Sigmoid colon (tissue), 7 donors: ENCODE measurements at places on chromosomes 4 and X.

- H3K27ac ChIP-seq, result no peak overlapping the region
- no peak overlapping the region for H3K4me3 ChIP-seq
- H3K4me1 ChIP-seq, result no peaks in the 10 kb centered on the region
- DNase-seq, result no peak
- no peaks in the 10 kb centered on the region for H3K27me3 ChIP-seq
Observed at GRCh38 chr4:56892691-56893090, 15.0 kb upstream of the REST start.

DNA sequence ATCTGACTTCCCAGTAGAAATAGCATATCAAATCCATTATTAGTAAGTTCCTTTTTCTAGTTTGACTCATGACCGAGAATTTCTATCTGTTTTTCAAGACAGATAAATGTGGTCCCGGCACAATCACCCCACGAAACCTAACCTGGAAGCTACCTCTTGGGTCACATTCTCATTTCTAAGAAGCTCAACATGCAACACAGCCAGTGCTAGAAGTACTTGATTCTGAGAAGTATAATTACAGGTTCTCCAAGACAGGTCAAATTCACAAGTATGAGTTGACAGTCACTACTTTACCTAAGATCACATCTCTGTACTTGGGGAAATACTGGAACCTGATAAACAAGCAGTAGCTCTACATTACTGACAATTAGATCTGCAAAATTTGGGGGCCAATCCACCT is 54.0 kb upstream of the PLAC1 start:
- H3K4me3 ChIP-seq, result no peak overlapping the region
- no peaks in the 10 kb centered on the region for H3K27me3 ChIP-seq
- DNase-seq, result no peak
- H3K36me3 ChIP-seq, result no peaks in the 10 kb centered on the region
- no peak overlapping the region for H3K27ac ChIP-seq

GRCh38 chr4:6332042-6332668 is 62.5 kb downstream of the WFS1 start:
- H3K4me3 ChIP-seq, result no peak overlapping the region
- no peak overlapping the region for H3K27ac ChIP-seq
- H3K4me1 ChIP-seq, result no peaks in the 10 kb centered on the region
- H3K36me3 ChIP-seq, result no peaks in the 10 kb centered on the region
- DNase-seq, result no peak

- no peak overlapping the region for H3K4me3 ChIP-seq
- H3K27me3 ChIP-seq, result no peaks in the 10 kb centered on the region
- no peaks in the 10 kb centered on the region for H3K4me1 ChIP-seq
- no peak overlapping the region for H3K27ac ChIP-seq
Observed at GRCh38 chr4:100359441-100359840, 158.4 kb downstream of the EMCN start.

- no peak overlapping the region for H3K4me3 ChIP-seq
- no peaks in the 10 kb centered on the region for H3K4me1 ChIP-seq
- no peaks in the 10 kb centered on the region for H3K36me3 ChIP-seq
- no peak for DNase-seq
Observed at GRCh38 chr4:55337944-55338343, 8.1 kb upstream of the SRD5A3 start.

GRCh38 chr4:545612-546011 is 30.5 kb downstream of the TMEM271 start:
- H3K27me3 ChIP-seq, result no peaks in the 10 kb centered on the region
- H3K36me3 ChIP-seq, result no peaks in the 10 kb centered on the region
- no peaks in the 10 kb centered on the region for H3K4me1 ChIP-seq
- DNase-seq, result no peak
- no peak overlapping the region for H3K4me3 ChIP-seq
- no peak overlapping the region for H3K27ac ChIP-seq

DNA sequence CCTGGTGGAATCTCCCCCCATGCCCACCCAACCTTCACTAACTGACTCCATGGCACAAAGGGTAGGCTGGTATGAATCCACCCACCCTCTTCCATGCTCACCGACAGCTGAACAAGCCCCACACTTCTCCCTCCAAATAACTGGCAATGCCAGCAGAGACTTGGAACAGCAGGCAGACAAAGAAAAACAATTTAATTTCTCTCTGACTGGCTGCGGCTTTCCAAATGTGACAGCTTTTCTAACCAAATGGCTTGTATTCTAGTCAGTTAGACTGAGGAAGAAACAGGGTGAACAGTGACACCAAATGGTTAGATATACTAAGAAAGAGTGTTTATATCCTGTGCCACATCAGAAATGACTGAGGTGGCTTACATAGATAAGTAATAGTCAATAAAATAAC is 199.3 kb upstream of the ADAMTS3 start:
- H3K4me1 ChIP-seq, result no peaks in the 10 kb centered on the region
- no peaks in the 10 kb centered on the region for H3K27me3 ChIP-seq
- DNase-seq, result no peak
- no peak overlapping the region for H3K27ac ChIP-seq
- H3K4me3 ChIP-seq, result no peak overlapping the region

GRCh38 chrX:132692066-132692465 is 203.2 kb upstream of the MBNL3 start:
- H3K4me3 ChIP-seq, result no peak overlapping the region
- DNase-seq, result no peak
- H3K27me3 ChIP-seq, result no peaks in the 10 kb centered on the region
- H3K36me3 ChIP-seq, result no peaks in the 10 kb centered on the region
- no peak overlapping the region for H3K27ac ChIP-seq

DNA sequence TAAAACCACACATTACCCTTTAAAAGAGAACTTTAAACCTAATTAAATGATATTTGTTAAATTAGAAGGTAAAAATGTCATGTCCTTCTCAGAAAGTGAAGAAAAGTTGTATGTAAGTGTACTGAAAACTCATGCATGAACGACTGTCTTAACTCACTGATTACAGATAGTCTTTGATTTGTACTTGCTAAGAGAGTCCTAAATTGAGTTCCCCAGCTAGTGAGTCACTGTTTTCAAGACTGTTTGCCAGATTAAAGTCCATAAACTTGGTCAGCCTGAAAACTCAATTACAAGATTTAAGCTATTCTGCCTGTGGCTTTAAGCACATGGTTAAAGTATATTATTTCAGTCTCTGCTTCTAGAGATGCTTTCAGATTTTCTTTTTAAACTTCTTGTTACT is 124.9 kb upstream of the ZCCHC13 start:
- H3K27ac ChIP-seq, result peak overlapping the region; percentile 23
- no peak for DNase-seq
- no peaks in the 10 kb centered on the region for H3K4me1 ChIP-seq
- H3K27me3 ChIP-seq, result no peaks in the 10 kb centered on the region

DNA sequence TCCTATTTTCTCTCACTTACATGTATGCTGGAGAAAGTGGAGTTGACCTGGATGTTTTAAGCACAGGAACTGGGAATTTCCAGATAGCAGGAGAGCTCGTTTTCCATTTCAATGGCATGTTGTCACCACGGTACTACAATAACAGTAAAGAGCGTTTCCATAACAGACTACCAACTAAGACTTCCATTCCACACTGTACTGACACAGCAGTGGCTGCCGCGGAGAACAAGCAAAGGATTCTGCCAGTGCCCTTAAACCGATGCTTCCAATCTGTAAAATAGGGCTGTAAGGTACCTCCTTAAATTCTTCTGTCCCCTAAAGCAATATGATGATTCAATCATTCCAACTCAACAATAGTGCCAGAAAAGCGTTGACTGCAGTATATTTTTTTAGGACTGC is 143.9 kb downstream of the KLHL13 start:
- no peak overlapping the region for H3K4me3 ChIP-seq
- no peaks in the 10 kb centered on the region for H3K27me3 ChIP-seq

GRCh38 chrX:9681422-9681821 is 84.2 kb downstream of the GPR143 start:
- H3K4me3 ChIP-seq, result no peak overlapping the region
- DNase-seq, result no peak
- no peak overlapping the region for H3K27ac ChIP-seq
- H3K4me1 ChIP-seq, result no peaks in the 10 kb centered on the region
- no peaks in the 10 kb centered on the region for H3K27me3 ChIP-seq

DNA sequence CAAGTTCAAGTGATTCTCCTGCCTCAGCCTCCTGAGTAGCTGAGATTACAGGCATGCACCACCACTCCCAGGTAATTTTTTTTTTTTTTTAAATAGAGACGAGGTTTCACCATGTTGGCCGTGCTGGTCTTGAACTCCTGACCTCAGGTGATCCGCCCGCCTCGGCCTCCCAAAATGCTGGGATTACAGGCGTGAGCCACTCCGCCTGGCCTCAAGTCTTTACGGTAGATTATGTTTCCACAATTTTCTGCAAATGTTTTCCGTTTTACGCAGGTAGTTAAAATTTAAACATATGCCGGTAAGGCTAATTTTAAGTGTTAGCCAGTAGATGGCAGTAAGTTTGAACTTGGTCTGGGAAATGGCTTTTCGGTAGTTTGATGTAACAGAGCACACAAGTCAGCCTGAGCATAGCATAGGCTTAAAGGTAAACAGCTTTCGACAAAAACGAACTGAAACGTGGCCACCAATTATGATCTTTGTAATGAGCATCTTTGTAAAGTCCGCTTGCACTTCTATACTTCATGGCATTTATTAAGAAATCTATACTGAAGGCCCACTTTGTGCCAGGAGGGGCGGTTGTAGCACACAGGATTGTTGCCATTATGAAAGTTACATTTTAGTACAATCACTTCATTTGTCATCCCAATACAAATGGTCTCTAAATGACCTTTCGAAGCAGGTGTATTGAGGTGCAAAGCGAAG is 31.1 kb downstream of the CCKAR start:
- no peak for DNase-seq
- no peak overlapping the region for H3K4me3 ChIP-seq
- no peaks in the 10 kb centered on the region for H3K36me3 ChIP-seq
- peaks cover 58% of the 10 kb centered on the region for H3K4me1 ChIP-seq

DNA sequence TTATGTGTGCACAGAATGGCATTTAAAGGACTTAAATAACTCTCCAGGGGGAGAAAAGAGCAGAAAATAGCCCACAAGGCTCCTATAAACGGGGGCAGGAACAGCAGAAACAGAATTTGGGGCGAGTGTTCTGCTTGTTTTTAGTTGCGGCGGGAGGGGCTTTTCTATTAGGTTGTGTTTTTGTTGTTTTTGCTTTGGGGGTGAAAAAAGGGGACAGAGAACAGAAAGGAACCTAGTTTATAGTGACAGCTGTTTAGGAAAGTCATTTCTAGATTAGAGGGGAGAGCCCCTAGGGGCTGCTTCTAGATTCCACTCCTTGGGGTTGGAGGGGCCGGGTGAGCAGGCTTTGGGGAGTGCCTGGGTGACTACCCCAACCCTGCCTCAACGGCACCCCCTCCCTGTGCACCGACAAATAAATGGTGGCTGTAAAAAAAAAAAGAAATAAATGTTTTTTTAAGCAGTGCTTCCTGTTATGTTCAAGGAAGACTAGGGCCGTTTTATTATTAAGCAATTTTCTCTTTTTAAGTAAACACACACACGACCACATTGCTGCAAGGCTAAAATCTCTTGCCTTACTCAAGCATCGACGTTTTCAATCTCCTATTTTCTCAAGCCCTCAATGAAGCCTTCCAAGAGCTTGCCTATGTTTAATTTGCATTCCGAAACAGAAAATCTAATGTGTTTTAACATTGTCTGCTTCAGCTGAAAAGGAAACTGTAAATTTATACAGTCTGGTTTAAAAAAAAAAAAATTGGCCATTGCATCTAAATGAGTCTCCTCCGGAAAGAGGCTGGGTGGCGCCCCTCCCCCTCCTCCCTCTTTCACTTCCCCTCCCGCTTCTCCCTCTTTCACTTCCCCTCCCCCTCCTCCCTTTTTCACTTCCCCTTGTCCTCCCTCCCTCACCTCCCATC is 123.3 kb upstream of the TBL1X start:
- no peaks in the 10 kb centered on the region for H3K36me3 ChIP-seq
- DNase-seq, result peak; percentile 84
- no peaks in the 10 kb centered on the region for H3K27me3 ChIP-seq
- H3K27ac ChIP-seq, result peak overlapping the region; percentile 83
- H3K4me1 ChIP-seq, result no peaks in the 10 kb centered on the region
- H3K4me3 ChIP-seq, result peak overlapping the region; percentile 13

GRCh38 chrX:437661-438390 is 51.1 kb upstream of the PPP2R3B start:
- H3K27ac ChIP-seq, result no peak overlapping the region
- H3K27me3 ChIP-seq, result peaks cover 33% of the 10 kb centered on the region
- H3K4me3 ChIP-seq, result no peak overlapping the region
- H3K36me3 ChIP-seq, result no peaks in the 10 kb centered on the region
- peak; percentile 15 for DNase-seq

DNA sequence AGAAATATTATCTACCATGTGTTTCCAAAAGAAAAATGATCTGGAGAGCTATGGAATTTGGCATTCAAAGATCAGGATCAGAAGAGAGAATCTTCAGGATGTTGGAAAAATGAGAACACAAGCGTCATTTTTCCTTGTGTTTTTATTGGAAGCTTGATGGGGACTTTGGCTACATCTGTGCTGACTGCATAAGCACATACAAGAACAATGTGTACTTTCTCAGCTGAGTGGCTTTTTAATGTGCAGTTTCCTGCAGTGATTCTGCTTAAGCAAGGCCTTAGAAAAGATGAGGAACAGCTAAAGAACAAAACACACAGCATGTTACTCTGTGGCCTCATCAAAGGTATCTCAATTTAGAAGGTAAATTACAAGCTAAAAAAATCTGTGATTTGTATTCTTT is 1039.9 kb downstream of the GLUD2 start:
- H3K27ac ChIP-seq, result no peak overlapping the region
- DNase-seq, result no peak
- no peak overlapping the region for H3K4me3 ChIP-seq
- H3K4me1 ChIP-seq, result no peaks in the 10 kb centered on the region

DNA sequence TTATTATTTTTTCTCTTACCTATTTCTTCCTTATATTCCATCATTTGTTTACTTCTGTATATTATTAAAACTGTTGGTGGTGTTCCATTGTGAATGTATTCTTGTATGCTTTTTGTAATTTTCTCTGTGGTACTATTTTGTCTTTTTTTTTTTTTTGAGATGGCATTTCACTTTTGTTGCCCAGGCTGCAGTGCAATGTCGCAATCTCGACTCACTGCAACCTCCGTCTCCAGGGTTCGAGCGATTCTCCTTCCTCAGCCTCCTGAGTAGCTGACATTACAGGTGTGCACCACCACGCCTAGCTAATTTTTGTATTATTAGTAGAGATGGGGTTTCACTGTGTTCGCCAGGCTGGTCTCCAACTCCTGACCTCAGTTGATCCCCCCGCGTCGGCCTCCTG is 8.6 kb downstream of the KDM6A start:
- no peak overlapping the region for H3K27ac ChIP-seq
- no peaks in the 10 kb centered on the region for H3K36me3 ChIP-seq
- H3K4me3 ChIP-seq, result no peak overlapping the region
- peaks cover 17% of the 10 kb centered on the region for H3K4me1 ChIP-seq

- H3K27ac ChIP-seq, result no peak overlapping the region
- H3K36me3 ChIP-seq, result no peaks in the 10 kb centered on the region
- no peak for DNase-seq
- no peaks in the 10 kb centered on the region for H3K27me3 ChIP-seq
Observed at GRCh38 chrX:12954981-12955380, 19.9 kb upstream of the TMSB4X start.

GRCh38 chr4:137923494-137923893 is 318.7 kb downstream of the SLC7A11 start:
- H3K36me3 ChIP-seq, result no peaks in the 10 kb centered on the region
- no peaks in the 10 kb centered on the region for H3K27me3 ChIP-seq
- DNase-seq, result no peak
- no peaks in the 10 kb centered on the region for H3K4me1 ChIP-seq
- H3K27ac ChIP-seq, result no peak overlapping the region
